Stimulated activated CD4-positive, alpha-beta T cell treated with anti-CD3 and anti-CD28 coated beads, Interleukin-4, amount 100 ng/mL, for 1 hour (primary cell): ENCODE measurements at places on chromosomes 4 and X.
A peak's percentile ranks its signal among the peaks of the same experiment; 100 is the strongest.

GRCh38 chrX:107206697-107207065, 270 bp downstream of the DNAAF6 start:
- no peak for DNase-seq

GRCh38 chr4:88729146-88729760, 31.6 kb upstream of the NAP1L5 start:
- no peak for DNase-seq

DNA sequence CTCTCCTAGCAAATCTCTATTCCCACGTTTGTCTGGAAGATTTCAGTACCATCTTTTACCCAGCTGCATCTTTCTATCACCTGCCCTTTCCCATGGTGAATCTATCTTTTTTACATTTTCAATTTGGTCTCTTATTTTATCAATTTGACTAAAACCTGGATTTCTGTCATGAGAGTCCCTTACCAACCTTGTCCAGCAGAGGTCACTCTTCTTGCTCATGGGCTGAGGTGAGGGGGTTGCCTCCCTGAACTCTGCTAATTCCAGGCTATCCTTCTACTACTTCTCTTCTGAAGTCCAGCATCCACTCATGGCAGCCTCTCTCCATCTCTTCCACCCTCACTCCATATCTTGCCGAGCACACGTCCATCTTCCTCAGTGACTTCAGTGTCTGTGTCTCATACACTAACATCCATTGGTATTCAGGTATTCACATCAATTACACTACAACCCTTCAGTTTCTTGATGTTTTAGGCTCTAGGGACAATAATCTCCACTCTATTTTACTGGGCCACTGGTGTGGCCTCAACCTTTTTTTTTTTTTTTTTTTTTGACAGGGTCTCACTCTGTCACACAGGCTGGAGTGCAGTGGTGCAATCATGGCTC, 17.8 kb upstream of the ZNF827 start:
- DNase-seq: peak; percentile 7

GRCh38 chr4:167282171-167282864, 48.0 kb upstream of the SPOCK3 start:
- no peak for DNase-seq

DNA sequence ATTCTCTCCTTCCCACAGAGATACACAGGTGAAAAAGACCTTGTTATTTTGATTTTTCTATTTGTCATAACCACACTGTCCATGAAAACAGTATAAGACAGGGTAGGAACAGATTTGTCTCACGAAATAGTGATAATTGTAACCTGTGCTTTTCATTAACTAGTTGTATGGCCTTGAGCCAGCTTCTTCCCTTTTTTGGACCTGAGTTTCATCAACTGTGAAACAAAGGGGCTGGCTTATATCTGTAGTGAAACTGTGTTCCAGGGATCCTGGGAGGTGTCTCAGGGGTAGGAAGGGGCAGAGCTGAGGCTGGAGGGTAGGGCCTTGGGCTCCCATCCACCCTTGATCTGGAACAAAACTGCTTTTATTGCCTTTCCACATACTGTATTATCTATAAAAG, 50.9 kb downstream of the MED28 start:
- no peak for DNase-seq

DNA sequence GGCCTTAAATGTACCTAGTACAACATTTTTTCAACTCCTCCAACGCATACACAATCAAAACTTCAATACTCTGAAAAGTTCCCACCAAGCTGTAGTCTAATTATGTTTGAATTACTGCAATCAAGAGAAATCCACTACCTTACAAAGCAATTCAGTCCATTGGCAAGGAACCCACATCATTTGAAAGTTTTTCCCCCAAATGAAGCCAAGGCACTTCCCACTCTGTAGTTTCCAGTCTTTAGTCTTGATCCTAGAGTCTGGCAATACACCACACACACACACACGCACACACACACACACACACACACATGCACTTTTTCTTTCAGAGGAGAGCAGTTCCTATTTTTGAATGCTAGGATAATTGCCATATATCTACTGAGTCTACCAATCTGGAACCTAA, 79.6 kb downstream of the ANTXR2 start:
- no peak for DNase-seq

DNA sequence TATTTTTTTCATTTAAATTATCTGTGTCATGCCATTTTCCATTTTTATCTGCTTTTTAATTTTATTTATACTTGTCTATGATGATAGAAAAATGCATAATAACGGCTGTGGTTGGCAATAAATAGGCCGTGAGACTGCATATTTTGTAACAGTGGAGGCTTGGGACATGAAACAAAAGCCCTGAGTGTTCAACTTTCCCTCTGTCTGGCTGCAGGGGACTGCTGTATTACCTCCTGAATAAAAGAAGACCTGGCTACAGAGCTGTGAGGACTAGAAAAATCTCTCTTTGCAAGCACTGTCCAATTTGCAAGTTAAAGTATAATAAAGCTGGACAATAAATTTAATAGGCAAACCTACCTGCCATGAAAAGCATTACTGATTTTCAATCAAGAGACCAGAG, 82.1 kb downstream of the MAGEB10 start:
- no peak for DNase-seq

GRCh38 chrX:110399497-110399896, 40.8 kb downstream of the RTL9 start:
- DNase-seq: no peak

- no peak for DNase-seq
Observed at GRCh38 chr4:94208266-94208665, 601 bp downstream of the SMARCAD1 start.

- DNase-seq: peak; percentile 64
Observed at GRCh38 chrX:118839334-118839958, 15.8 kb downstream of the ZCCHC12 start.
